Stimulated activated CD4-positive, alpha-beta T cell treated with anti-CD3 and anti-CD28 coated beads, Interleukin-1b, Interleukin-23, amount 100 ng/mL, for 24 hours (primary cell): ENCODE measurements at places on chromosomes 5 and 9.

GRCh38 chr9:8653855-8654254 lies 854.3 kb upstream of the DMAC1 start:
- no peak for DNase-seq

DNA sequence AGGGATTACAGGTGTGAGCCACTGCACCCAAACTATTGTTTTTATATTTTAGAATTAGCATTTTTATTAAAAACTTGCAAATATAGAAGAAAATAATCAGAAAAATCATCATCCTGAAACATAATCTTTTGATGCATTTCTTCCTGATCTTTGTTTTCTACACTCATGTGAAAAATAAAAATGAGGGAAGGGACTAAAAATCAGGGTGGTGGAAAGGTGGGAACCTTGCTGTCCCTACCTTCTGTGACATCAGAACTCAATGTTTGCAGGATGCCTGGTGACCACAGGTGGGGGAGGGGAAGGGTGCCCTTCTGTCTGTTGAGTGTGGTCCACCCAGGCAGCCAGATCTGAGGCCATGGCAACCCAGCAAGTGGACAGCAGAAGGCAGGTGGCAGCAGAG lies at the start of gene SMIM23:
Gene SMIM23 (plus strand): TSS at position 301 of the 400 bp plus-strand sequence. CDS start 55 bp downstream, at position 356.
- no peak for DNase-seq

- DNase-seq = no peak
Observed at GRCh38 chr9:87657190-87657589, 68.7 kb upstream of the CTSL start.

DNA sequence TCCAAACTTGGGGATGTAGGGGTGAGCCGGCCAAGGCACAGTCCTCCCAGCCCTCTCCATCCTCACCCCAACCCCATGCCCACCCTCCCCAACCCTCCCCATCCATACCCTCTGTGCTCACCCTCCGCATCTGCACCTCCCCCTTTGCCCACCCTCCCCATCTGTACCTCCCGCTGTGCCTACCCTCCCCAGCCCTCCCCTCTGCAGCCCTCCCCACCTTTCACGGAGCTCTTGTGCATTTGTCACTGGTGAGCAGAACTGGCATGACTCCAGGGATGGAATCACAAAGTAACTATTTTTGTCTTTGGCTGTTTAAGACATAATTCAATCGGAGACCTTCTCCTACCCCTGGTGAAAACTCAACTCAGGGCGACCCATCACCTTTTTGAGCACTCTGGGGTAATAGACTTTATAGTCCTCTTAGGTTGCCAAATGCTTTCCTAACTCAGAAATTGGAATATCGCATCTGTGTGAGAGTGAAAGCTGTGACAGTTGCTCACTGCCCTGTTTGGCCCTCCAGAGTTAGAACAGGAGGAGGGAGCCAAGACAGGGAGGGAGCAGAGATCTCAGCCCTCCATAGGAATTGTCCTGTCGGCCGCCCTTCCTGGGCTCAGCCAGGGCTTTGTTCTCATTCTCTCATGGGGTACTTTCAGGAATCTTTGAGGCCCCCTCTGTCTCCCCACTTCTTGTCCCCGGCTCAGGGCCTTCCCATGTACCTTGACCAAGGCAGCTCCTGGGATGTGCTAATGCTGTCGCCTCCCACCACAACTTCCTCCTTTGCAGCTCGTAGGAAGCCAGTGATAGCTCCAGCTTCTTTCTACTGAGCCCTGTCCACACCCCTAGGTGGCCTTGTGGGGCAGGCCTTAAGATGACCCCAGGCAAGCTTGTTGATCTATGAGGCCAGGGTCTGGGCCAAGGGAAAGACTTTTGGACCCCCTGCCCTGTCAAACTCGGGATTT lies 36.2 kb downstream of the OTULIN start:
- DNase-seq = no peak
